ENCODE measurements at places on chromosomes 12 and 14. TPM values are rescaled to one million over a fixed set of nuclear protein-coding genes. Genes with fewer than 3 reads are reported as not detected.

- DNase-seq: no peak
These were observed 4.5 kb downstream of the PRPF40B start for GRCh38 chr12:49627752-49628360.

- DNase-seq: no peak
These were observed 15.3 kb downstream of the KRT76 start for GRCh38 chr12:52761802-52762201.

DNA sequence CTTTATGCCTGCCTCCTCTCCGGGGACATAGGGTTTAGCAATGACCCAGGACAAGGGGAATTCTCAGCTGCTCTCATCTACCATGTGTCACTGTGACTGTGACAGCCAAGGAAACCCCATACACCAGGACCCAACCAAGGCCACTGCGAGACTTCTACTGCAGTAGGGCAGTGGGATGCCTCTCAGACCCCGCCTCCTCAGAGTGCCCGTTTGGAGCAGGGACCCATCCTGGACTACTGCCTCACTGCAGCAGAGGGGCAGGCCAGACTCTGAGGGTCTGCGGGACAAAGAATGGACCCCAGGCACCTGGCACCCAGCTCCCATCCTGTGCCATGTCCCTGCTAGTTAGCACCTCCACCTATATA, 71.3 kb upstream of the DDX11 start:
- no peak for DNase-seq

- no peak for DNase-seq
These were observed 50.1 kb downstream of the ZC3H14 start for GRCh38 chr14:88612981-88613380.

DNA sequence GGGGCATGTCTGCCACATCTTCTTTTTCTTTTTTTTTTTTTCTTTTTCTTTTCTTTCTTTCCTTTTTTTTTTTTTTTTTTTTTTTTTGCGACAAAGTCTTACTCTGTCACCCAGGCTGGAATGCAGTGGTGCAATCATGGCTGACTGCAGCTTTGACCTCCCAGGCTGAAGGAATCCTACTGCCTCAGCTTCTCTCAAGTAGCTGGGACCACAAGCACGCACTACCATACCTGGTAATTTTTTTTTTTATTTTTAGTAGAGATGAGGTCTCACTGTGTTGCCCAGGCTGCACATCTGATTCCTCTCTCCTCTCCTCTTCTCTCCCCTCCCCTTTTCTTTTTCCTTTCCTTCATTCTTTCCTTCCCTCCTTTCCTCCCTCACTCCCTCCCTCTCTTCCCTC, 18.5 kb downstream of the SLC15A5 start:
- DNase-seq: no peak

DNA sequence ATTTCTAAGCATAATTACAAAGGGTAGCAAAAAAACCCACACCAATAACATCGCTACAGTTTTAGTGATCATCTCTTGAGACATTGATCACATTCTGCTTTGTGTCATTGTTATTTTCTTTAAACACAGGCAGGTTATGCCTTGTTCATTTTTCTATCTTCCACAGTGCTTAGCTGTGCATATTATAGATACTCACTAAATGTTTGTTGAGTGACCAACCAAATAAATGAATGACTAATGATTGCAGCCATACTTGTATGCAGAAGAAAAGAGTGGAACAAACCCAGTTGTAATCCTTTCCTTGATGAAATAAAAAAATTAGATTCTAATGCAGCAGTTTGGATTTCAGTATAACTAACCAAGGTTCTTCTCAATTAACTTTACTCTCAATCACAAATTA, 81.0 kb upstream of the RASSF8 start:
- DNase-seq: no peak

- no peak for DNase-seq
These were observed 15.4 kb downstream of the PDE1B start for GRCh38 chr12:54564768-54565167.

DNA sequence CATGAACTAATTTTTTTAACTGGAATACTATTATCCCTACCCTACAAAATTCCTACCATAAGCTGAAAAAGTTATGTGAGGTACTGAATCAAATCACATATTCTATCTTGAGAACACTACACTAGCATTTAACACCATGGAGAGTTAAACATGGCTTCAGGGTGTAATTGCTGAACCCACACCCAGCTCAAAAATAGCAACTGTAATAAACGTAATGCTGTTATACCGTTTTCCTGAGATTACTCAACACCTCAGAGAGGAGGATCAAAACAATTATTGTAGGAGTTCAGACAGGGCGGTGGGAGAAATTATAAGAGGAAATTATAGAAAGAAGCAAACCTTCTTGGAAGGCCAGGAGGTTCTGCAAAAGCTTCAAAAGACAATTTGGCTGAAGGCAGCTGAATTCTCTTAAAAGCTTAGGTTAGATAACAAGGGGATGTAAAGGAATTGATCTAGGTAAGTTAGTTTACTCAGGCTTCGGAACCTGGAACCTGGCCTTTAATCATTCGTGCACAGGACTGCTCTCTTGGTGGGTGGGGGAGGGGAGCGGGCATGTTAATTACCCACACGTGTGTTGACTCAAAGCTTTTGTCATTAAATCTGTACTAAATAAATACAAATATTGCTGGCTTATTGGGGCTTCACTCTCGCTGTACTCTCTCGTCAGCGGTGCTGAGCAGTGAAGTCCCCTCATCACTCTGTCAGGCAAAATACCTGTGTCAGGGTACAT, 12.1 kb upstream of the IPO8 start:
- no peak for DNase-seq

AKAP5 gene
- polyA plus RNA-seq: 0.28 TPM

BBOF1 gene
- polyA plus RNA-seq: 1.9 TPM

KCNC2 gene
- polyA plus RNA-seq: not detected

Data from SK-N-SH (cell line).